Thyroid gland (tissue), 4 donors: ENCODE measurements at places on chromosomes 4 and X. TPM values are rescaled to one million over a fixed set of nuclear protein-coding genes. Genes with fewer than 3 reads are reported as not detected.

Gene PNMA6F
- total RNA-seq: not detected

DNA sequence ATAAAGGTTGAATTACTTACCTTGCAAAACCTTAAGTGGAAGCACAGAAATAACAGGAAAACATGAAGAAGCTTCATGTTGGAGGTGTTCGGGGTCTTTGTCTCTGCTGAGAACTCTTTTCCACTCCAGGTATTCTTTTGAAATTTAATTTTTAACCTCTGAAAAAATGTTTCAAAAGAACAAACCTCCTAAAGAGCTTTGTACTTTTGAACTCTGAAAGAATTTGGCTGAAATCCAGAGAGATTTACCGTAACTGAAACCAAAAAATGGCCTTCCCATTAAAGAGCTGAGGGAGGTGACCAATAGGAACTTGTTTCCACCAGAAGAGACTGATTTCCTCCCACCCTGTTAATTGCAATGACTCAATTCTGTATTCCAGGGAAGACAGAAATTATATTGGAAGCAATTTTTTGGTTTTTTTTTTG lies at the start of gene CFI:
CFI (minus strand) TSS at position 105 of the 425 bp plus-strand sequence; CDS start at position 77, 28 bp downstream.
- DNase-seq: no peak

DNA sequence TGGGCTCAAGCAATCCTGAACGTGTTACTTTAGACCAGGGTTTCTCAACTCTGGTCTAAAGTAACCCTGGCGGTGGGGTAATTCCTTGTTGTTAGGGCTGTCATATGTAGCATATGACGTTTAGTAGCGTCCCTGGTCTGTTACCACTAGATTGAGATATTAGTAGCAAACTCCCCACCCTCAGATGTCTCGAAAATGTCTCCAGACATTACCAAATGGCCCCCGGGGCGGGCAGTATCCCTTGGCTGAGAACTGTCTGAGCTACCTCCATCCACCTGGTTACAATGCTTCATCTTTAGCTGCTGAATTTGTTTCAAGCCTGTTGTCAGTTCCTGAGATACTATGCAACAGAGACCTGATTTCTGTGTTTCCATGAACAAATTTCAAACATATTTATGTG lies 56.7 kb downstream of the CLDN34 start:
- DNase-seq: no peak

DNA sequence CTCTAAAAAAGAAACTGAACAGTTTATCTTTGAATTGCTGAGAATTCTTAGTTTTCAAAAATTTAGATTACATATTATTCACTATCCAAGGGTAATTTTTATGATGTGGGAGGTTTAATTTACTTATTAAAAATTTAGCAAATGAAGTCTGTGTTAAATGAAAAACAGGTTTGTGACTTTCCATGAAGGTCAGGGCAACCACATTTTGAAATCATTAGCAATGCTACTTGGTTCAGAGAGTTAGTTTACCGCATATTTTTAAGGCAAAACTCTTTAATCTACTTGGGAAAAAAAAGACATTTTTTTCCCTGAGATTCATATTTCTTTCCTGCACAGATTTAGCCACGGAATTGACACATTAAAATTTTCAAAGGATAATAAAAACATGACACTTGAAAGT lies 37.3 kb upstream of the PRSS12 start:
- DNase-seq: no peak
